ENCODE measurements at places on chromosomes 4 and X.

DNA sequence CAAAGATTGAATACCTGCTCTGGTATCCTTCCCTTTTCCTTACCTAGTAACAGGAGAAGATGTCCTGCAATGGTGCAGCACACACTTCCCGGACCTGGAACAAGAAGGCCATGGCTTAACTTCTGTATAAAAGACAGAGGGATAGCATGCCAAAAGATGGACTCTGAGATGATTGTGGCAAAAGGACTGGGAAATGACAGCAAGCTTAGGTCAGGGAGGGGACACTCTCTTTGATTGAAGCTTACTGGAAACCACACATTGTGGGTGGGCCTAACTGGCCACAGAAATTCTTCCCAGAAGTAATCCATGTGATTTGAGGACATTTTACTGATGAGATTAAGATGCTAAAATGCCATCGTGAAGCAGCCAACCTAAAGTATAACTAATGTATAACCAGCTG lies 71.0 kb upstream of the OTUD4 start:
- DNase-seq, result no peak

DNA sequence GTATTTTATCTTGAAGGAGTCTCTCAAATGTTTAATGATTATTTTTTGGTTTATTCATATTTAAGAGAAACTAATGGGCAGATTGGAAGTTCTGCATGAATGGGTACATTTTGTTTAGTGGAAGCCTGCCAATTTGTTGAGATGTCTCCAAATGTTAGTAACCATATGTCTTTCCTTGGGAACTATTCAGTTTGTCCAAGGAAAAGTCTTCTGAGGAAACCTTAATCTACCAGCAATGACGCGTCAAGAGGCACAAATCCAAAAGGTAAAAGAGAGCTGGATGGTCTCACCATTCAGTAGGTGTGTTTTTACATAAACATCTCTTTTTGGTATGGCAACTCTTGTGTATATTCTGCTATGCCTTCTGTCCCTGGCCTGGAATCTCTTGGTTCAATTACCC lies 37.4 kb upstream of the NDST3 start:
- DNase-seq, result no peak

DNA sequence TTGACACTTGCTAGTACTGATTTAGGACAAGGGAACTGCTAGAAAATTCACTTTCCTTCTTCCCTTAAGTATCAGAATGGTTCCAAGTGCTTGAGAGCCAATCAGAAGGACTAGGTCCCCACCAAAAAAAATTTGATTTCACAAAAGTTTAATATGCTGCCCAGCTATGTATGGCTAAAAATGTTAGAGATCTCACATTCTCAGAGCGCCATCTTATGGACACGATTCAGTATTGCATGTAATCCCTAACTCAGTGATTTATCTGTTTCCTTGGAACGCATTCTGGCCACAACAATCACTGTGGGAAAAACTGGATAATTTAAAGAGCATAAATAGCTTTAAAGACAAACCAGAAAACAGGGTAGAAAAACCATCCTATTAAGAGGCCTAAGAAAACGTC lies 255.1 kb upstream of the GPC4 start:
- no peak for DNase-seq

GRCh38 chrX:31445542-31445941 lies 373.7 kb upstream of the FTHL17 start:
- DNase-seq, result no peak

All from NT2/D1 (cell line).